Lower lobe of right lung (tissue), 2 donors: ENCODE measurements at places on chromosomes 6 and 20.

DNA sequence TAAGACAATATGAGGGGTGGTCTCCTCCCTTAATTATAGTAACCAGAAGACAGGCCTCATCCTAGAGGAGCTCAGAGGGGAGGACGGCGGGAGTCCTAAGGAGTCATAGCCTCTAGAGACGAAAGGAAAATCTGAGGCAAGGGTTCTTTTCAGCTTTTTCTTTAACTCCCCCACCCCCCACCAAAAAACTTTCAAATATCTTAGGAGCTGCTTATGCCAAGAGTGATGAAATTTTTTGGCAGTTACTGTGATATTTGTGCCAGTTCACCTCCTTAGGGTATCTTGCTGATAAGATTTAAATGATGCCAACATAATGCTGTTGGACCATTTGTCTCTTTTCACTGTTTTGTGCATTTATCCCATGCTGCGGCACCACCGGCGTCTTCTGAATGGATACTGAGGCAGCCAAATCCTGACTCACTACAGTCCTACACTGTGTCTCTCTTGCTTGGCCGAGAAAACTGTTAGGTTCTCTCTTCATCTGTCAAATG lies 44.5 kb upstream of the DSE start:
- no peak for DNase-seq

DNA sequence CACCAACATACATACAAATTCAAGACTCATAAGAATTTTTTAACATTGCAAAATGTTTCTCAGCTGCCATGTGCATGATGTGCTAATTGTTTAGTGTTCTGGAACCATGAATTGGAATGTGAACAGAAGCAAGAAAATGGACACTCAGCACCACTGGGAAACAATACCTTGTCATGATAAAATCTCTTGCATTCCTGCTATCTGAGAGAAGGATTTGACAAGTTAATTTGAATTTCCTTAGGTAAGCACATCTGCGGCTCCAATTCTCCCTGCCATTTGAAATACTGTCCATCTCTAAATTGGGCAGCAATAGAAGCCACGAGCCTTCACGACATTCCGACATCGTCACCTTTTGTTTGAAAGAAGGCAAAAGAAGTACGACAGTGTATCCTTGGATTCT lies 1104.6 kb upstream of the MAP3K7 start:
- no peak for DNase-seq

DNA sequence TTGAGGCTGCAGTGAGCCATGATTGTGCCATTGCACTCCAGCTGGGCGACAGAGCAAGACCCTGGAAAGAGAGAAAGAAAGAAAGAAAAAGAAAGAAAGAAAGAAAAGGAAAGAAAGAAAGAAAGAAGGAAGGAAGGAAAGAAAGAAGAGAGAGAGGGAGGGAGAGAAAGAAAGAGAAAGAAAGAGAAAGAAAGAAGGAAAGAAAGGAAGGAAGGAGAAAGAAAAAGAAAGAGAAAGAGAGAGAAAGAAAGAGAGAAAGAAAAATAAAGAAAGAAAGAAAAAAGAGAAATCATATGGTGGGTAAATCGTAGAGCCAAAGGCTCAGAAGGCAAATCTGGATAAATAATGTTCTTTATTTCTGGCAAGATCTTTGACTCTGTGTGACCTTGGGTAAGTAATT lies 53.4 kb downstream of the CD40 start:
- DNase-seq, result no peak

DNA sequence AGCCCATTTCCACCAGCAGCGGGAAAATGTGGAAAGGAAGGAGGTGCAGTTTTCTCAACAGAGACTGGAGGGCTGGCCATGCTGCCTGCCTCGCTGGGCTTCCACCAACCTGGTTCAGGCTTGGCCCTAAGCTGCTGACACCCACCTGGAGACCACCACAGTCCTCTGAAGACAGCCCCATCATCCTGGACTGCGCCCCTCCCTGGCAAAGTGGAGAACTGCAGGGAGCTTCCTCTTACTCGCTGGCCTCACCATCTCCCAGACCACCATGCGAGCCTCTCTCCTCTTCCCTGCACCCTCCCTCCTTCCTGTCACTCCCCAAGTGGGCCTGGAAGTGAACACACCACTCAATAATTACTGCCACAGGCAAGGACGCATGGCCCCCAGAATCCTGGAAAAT lies 71.5 kb downstream of the PSMG4 start:
- no peak for DNase-seq

DNA sequence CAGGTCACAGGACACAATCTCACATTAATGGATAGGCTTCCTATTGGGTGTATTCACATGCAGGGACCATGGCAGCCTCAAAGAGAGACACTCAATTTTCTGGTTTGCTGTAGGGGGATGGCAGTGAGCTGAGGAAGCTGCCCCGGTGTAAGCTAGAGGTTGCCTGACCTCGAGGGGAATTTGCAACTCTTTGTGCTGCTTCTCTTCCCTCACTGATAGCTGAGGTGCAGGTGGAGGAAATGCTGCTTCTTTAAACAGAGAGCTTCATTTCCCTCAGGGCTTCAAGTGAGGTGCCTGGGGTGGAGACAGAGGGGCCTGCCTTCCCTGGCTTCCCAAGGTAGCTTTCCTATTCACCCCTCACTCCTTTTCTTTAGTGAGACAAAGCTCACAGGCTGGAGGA lies 151.9 kb downstream of the CD83 start:
- DNase-seq, result no peak

DNA sequence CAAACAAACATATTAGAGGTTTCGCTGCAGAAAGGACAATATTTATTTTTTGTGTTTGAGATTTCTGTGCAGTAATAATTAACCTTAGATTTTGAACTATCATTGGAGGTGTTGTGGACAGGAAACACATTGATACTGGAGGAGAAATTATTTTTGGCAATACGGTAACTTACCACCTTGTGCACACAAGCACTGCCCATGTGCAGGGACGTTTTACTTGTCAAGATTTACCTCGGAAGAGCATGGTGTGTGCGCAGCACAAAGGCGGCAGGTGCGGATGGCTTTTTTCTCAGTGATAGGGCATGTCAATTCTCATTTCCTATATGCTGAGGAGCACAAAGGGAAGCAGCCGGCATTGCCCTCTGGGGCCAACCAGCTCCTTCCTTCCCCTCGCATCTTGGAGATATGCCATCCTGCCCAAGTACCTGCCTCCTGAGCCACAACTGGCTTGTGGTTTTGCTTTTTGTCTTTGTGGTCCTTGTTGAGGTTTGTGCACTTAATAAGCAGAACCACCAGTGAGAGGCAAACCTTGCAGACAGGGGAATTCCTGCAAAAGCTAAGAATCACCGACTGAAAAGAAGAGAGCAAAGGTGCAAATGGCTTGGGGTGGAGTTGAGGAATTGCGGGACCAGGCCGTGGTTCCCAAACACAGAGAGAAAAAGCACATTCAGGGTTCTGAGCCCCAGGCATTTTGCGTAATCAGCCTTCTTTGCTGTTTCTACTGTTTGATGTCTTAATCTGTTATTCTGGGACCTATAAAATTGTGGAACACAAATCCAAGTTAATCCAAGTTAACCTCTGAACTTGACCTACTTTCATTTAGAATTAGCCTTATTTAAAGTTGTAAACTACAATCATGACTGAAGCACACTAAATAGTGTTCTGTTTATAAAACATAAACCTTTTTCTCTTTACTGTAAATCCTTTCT lies 21.9 kb downstream of the SAMD5 start:
- no peak for DNase-seq

- peak; percentile 85 for DNase-seq
Measured at GRCh38 chr6:43143235-43144128, 27.6 kb upstream of the SRF start.

DNA sequence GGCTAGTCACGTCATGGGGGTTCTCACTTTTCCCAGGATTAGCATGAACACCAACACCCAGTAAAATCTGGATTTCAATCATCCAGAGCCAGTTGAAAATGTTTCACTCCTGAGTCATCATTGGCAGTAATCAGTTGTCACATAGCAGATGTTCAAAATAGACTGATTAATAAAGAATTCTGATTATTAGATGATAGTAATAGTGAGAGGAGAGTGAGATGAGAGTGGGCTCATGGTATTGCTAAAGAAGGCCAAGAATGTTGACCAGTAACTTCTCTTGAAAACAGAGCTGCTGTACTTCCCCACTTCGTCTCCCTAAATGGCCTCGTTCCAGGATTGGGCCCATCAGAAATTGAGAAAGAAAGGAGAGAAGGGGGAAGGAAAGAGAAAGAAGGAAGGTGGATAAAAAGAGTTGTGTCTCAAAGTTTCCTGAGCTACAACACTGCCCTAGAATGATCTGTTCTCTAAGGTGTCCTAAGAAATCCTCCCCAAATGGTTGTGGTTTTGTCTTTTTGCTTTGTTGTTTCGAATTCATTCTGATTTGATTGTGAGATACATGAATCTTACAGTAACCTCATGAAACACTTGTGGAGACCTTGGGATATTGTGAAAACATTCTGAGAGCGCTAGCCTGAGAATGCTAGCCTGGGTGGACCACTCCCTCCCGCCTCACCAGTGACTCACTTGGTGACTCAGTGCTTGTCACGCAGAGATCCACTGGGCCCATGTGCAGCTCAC lies 502.2 kb upstream of the JARID2 start:
- DNase-seq, result peak; percentile 63

GRCh38 chr6:6434151-6434550 lies 113.7 kb upstream of the F13A1 start:
- DNase-seq, result no peak

GRCh38 chr6:107656401-107656800 lies 166.5 kb downstream of the SOBP start:
- no peak for DNase-seq

- no peak for DNase-seq
Measured at GRCh38 chr6:169618526-169619490, 83.0 kb downstream of the WDR27 start.

GRCh38 chr6:51526922-51527321 lies 560.5 kb downstream of the PKHD1 start:
- no peak for DNase-seq

DNA sequence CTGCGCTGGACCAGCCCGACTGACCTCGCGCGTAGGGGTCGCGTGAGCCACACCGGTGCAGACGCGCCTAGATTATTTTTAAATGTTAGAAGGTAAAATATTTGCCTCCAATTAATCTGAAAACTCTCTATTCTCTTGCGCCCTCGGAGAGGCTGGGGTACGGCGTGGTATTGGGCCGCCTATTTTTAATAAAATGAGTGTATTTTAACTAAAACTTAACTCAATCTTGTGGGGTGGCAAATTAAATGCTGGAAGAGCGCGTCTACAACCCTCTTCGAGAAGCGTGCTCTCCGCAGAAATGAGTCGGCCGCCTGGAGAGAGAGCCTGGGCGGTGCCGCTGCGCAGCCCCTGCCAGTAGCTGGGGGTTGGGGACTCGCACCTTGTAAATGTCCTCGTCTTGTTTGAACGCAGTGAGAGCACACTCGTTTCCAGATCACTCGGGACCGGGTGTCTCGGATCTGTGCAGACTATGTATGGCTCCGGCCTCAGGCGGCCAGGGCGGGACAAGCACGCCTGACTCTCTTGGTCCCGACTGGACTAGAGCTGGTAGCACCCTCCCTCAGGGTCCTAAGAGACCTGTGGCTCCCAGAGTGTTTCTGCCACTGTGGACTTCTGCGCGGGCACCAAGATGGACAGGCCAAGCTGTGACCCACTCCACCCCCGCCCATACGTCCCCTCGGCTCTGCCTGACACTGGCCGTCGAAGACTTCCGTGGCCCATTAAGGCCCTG lies 2.0 kb upstream of the MAFB start:
- DNase-seq, result no peak

GRCh38 chr6:13924146-13924948 lies 405 bp upstream of the RNF182 start:
- peak; percentile 57 for DNase-seq

GRCh38 chr20:56195946-56196345 lies 52.6 kb upstream of the MC3R start:
- no peak for DNase-seq
